Type B pancreatic cell (in vitro differentiated cells): ENCODE measurements at places on chromosomes 13 and 19. TPM values are rescaled to one million over a fixed set of nuclear protein-coding genes. Genes with fewer than 3 reads are reported as not detected.
A peak's percentile ranks its signal among the peaks of the same experiment; 100 is the strongest.

- H3K4me1 ChIP-seq, result peaks cover 21% of the 10 kb centered on the region
- no peak for DNase-seq
- no peak overlapping the region for H3K4me3 ChIP-seq
- no peak overlapping the region for H3K27ac ChIP-seq
- H3K27me3 ChIP-seq, result no peaks in the 10 kb centered on the region
Measured at GRCh38 chr13:114047358-114047881, 73.5 kb upstream of the C13orf46 start.

GRCh38 chr13:110944121-110944967 lies 29.5 kb upstream of the ANKRD10 start:
- H3K4me3 ChIP-seq, result no peak overlapping the region
- H3K27ac ChIP-seq, result no peak overlapping the region
- H3K4me1 ChIP-seq, result peaks cover 5% of the 10 kb centered on the region
- no peaks in the 10 kb centered on the region for H3K27me3 ChIP-seq
- DNase-seq, result no peak
- no peaks in the 10 kb centered on the region for H3K36me3 ChIP-seq

GRCh38 chr13:38637576-38637975 lies 49.3 kb upstream of the FREM2 start:
- no peaks in the 10 kb centered on the region for H3K36me3 ChIP-seq

DNA sequence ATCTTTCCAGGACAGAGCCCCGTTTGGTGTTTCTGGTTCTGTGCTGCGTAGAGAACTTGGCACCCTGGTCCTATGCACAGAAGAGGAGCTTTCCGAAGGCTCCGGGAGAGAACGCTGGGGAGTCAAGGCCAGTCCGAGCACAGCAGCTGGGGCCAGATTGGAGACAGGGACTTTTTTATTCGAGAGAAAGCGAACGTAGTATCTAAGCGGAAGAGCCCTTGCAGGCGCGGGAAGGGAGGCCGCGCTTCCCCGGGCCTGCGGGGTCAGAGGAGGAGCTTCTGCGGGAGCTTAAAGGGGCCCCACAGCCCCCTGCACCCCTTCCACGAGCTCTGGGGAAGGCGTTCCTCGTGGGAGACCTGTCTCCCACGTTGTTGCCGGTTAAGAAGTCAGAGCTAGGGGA lies 48.6 kb upstream of the ARHGEF7 start:
- peak overlapping the region; percentile 81 for H3K4me3 ChIP-seq
- no peaks in the 10 kb centered on the region for H3K36me3 ChIP-seq

DKKL1 gene
- total RNA-seq, result 0.90 and 9.4 TPM in 2 replicates

SH2D3A gene
- total RNA-seq, result 17.4 and 47.5 TPM in 2 replicates

MEIS3 gene
- total RNA-seq, result 29.2 and 43.2 TPM in 2 replicates
